KBM-7 (cell line): ENCODE measurements at places on chromosomes 13 and 19.
A peak's percentile ranks its signal among the peaks of the same experiment; 100 is the strongest.

GRCh38 chr13:113562844-113563243 lies 21.7 kb upstream of the TFDP1 start:
- DNase-seq, result no peak

DNA sequence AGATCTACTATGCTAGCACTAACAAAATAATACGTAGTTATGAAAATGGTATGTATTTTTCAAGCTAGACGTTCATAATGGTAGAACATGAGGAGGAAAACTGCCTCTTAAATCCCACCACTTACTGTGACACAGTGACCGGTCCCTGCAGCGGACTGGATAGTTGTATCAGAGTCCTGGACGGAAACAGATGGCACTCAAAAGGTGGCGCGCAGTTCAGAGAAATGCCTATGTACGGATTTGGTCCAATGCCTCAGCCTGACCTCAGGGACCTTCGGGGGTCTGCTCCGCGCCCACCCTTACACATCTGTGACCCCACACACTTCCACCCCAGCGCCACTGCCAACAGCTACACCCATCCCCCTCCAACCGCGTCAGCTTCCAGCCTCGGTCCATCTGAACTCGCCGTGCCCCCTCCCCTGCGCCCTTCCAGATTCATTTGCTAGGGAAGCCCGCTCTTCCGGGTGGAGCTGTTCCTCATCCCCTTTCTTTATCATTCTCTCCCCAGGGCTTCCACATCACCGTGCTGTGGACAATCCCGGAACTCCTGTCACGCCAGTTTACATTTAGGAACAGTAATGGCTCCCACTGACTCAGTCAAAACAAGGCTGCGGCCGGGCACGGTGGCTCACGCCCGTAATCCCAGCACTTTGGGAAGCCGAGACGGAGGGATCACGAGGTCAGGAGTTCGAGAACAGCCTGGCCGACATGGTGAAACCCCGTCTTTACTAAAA lies 792 bp upstream of the LENG8 start:
- peak; percentile 69 for DNase-seq

GRCh38 chr19:17326595-17326966 lies 8.1 kb downstream of the ANO8 start:
- DNase-seq, result no peak

DNA sequence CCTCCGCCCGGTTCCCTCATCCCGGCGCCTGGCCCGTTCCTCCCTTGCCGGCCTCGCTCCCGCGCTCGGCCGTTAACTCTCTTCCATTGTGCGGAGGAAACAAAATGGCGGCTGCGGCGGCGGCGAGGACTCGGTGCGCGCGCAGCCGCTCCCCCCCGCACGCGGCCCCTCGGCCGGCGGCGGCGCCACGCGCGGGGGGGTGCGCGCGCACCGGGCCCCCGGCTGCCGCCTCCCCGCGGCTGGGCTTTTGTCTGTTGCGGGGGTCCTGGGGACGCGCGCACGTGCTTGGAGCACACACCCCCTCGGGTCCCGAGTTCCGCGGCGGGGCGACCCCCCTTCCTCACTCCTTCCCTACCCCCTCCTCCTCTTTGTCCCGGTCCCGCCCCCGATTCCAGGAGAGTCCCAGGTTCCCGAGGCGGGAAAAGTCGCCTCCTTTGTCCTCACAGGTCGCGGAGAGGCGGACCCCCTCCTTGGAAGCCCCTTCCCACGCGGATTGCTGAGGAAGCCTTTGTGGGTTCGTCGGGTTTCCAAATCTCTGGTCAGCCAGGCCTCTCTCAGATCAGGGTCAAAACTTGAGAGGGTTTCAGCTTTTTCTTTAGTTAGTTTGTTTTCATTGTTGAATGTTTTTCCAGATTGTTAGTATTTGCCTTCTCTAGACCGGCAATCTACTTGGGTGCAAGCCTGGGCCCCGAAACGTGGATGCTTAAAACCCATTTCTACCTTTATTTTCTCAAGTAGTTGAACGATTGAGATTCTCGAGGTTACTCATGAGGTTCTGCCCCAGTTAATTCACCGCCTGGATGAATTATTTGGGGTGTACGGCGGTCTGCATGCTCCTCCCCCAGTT lies 687 bp downstream of the ILF3 start:
- no peak for DNase-seq

GRCh38 chr13:37144661-37145060 lies 39.2 kb upstream of the CSNK1A1L start:
- DNase-seq, result no peak

DNA sequence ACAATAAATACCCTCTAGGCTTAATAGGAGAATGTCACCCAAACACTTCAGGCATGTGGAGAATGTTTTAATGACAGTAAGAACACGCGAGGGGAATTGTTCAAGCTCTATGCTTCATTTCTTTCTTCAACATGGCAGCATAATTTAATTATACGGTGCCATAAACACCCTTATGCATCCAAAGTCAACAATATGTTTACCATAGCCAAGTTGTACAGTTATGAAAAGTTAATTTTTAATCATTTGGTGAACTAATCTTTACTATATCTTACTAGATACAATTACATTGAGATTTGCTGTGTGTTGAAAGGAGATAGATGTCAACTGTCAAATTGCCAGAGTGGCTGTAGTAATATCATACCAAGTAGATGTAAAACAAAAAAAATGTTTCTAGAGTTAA lies 185.9 kb upstream of the NBEA start:
- no peak for DNase-seq

DNA sequence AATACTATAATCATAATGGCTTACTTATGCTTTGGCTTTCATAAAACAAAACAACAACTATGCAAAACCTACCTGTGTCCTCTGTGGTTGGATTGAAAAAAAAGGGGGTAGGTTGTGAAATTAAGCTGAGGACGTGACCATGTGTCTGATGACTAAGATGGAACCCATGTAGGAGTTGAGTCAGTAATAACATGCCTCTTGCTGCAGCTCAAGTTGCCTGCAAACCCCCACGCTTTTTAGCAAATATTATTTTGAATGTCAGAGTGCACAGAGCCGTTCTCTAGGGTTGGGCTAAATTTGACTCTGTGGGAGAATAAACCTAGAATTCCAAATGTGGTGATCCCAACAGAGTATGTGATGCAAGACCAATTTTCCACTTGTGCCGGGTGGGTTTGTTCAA lies 209.3 kb downstream of the KCNRG start:
- DNase-seq, result no peak

GRCh38 chr19:14094854-14095253 lies 4.3 kb upstream of the SAMD1 start:
- DNase-seq, result no peak

- DNase-seq, result no peak
Measured at GRCh38 chr13:30697996-30698401, 37.3 kb upstream of the ALOX5AP start.

- DNase-seq, result peak; percentile 24
Measured at GRCh38 chr19:4007836-4008539, 452 bp downstream of the PIAS4 start.

GRCh38 chr19:46629546-46630025 lies 4.7 kb upstream of the PTGIR start:
- DNase-seq, result peak; percentile 67

DNA sequence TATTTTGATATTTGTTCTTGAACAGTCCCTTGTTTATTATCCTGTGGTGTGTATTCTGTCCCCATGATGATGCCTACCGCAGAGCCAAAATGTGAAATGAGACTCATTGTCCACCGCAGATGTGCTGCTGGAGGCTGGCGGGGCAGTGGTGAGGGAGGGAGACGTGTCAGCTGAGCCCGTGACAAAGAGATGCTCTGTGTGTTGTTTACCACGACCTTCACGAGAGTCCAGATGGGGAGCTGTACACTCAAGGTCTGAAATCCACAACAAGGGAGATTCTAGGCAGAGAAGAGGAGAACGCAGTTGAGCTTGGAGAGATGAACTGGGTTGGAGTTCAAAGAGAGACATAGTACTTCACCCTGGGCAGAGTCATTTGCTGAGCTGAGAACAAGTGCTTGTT lies 20.8 kb upstream of the AMER2 start:
- no peak for DNase-seq

GRCh38 chr13:73242515-73243015 lies 183.8 kb downstream of the KLF5 start:
- no peak for DNase-seq

DNA sequence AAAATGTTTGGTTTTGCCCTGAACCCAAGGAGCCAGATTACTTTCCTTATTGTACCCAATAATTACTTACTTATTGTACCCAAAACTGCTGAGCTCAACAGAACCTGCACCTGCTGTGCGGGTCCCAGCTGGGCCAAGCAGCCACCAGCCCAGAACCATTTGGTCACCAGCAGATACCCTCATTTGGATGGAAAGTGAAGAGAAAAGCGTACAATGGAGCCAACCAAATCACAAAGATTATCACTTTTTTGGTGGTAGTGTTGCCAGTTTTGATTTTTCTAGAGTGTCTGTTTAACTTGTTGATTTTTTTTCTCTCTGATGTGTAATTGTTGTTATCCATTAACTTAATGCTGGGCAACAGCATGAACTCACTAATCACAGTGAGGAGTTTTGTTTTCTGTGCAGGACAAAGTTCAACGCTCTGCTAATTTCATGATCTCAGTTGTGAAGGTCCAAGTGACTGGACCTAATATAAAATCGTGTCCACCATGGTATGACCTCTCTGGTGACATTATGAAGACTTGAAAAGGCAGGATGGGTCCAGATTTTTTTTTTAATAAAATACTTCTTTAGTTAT lies 23.8 kb downstream of the SPATA13 start:
- no peak for DNase-seq

DNA sequence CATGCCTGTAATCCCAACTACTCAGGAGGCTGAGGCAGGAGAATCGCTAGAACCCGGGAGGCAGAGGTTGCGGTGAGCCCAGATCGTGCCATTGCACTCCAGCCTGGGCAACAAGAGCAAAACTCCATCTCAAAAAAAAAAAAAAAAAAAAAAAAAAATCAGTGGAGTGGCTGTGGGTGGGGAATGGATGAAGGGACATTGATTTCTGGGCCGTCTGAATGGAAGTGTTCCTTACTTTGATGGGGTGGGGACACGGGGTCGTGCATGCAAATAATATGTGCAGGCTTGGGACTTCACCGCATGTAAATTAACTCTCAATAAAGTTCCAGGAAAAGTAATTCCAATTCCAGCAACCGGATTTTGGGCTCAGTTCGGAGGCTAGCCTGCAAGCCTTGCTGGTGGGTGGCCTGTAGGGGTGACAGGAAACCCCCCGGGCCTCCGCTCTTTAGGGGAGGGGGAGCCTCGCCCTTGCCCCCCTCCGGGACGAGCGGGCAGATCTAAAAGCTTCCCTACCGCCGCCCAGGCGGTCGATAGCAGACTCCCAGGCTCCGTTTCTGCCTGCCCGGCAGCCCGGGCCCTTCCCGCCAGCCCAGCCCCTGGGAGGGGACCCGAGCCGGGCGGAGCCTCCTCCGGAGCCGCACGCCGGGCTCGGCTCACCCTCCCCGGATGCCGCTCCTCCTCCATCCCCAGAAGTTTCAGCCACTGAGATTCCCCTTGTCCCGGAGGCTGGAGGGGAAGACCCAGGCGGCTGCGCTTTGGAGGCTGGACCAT lies 48.0 kb upstream of the ADGRE5 start:
- DNase-seq, result no peak

GRCh38 chr13:44364345-44365000 lies 9.2 kb upstream of the SERP2 start:
- DNase-seq, result no peak

DNA sequence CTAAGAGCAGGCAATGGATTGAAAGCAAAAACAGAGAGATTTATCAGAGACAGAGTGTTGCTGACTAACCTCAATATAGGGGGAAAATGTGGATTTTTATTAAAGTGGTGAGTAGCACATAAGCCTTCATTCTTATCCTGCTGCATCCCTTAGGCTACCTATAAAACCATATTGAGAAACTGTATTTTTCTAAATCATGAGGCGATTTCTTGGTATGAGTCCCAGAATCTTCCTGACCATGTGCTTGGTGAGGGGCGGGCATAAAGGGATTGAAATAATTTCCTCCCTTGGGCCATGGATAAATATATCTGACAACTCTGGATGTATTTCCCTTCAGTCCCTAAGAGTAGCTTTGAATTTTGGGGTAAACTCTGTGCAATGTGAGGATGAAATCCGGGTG lies 72.8 kb downstream of the EFNB2 start:
- DNase-seq, result no peak

DNA sequence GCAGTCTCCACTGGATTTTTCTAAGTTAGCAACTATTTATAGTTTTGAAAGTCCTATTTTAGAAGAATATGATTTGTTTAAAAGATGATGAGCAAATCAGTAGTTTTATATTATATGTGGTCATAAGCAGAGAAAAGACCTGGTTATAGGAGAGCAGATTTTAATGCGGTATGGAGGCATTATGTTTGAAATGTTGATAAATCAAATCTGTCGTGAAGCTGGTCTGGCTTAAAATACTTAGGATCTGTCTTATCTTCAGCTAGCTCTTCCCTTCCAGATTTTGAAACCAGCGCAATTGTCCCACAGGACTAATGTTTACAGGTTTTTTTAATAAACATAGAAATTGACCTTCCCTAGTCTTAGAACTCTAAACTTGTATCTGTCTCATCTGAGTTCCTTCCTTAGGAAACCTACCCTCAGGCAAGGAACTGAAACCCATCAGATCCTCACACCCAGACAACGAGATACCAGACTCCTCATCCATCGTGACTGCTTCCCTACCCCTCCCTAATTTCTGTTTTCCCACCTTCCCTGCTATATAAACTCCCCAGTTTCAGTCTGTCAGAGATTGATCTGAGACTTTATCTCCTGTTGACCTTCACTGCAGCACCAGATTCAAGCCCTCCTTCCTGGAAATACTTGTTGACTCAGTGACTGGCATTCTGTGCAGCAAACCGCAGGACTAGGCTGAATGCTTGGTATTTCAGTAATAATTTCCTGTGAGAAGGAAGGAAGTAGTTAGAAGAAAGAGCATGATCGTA lies 37.8 kb upstream of the CXCL17 start:
- no peak for DNase-seq

GRCh38 chr13:78841358-78841963 lies 182.5 kb upstream of the OBI1 start:
- DNase-seq, result no peak

- DNase-seq, result no peak
Measured at GRCh38 chr13:26629260-26629825, 71.9 kb downstream of the WASF3 start.

GRCh38 chr13:35714588-35715377 lies 238.3 kb upstream of the MAB21L1 start:
- no peak for DNase-seq

DNA sequence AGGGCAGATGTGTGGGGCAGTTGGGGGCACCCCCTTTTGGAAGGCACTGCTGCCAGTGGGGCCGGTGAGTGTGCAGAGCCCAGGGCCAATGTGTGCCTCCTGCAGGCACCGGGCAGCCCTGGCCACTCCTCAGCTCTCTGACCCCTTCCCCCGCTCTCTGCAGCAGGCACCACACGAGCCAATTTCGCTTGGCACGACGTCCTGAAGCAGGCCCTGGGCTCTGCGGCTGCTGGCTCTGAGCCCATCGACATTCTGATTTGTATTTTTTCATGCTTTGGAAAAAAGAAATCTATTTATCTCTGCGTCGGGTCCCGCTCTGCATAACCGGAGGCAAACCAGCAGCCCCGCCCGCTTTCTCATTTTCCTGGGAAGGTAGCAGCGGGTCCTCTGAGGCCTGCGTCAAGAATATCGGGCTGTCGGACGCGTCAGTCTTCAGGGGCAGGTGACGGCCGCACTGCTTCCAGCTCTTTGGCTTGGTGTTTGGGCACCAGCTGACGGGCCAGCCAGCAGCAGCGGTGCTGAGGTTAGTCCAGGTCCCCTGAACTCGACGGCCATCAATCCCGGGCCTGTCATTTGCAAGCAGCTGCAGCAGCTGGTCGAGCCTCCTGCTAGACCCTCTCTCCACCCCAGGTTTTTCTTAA lies 134.3 kb downstream of the KDM4B start:
- no peak for DNase-seq

GRCh38 chr13:79778741-79779460 lies 297.9 kb downstream of the NDFIP2 start:
- no peak for DNase-seq

GRCh38 chr19:1503089-1503924 lies 9.5 kb downstream of the ADAMTSL5 start:
- DNase-seq, result peak; percentile 84
